WTC11 (cell line): ENCODE measurements at places on chromosomes 5 and 9. TPM values are rescaled to one million over a fixed set of nuclear protein-coding genes. Genes with fewer than 3 reads are reported as not detected.

DNA sequence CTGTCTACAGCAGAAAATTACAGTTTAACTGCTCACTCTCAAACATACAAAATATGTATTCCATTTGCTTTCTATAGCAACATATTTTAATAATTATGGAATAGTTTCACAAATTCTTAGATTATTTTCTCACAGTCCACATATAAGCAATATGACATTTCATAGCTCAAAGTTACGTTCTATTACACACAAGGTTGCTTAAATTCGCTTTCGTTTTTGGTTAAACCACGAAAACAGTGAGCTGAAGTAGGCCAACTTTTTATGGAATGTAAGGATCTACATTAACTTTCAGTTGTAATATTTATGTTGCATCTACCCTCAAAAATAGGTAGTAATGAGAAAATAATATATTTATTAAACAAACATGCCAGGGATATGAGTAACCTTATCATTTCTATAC is 966.0 kb upstream of the ACO1 start:
- no peak for DNase-seq

- no peak for DNase-seq
Observed at GRCh38 chr5:131286400-131286715, 22.5 kb downstream of the CDC42SE2 start.

DNA sequence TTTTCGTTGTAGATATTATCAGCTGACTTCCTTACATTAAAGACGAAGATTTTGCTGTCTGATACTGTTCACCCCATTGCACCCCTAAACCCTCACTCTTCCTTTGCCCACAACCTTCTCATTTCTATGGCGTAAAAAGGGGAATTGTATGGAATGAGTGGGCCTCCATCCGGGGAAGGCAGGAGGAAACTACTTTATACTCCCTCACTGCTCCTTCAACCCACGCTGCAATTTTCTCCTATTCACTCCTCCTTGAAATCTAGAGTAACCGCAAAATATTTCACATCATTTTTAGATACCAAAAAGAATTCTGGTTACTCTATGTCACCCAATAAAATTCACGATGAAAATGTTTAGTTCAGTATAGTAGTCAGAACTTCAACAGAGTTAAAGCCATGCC is 330.8 kb downstream of the DIRAS2 start:
- no peak for DNase-seq

The FOXD4L6 gene
- total RNA-seq = not detected in 3 replicates

DNA sequence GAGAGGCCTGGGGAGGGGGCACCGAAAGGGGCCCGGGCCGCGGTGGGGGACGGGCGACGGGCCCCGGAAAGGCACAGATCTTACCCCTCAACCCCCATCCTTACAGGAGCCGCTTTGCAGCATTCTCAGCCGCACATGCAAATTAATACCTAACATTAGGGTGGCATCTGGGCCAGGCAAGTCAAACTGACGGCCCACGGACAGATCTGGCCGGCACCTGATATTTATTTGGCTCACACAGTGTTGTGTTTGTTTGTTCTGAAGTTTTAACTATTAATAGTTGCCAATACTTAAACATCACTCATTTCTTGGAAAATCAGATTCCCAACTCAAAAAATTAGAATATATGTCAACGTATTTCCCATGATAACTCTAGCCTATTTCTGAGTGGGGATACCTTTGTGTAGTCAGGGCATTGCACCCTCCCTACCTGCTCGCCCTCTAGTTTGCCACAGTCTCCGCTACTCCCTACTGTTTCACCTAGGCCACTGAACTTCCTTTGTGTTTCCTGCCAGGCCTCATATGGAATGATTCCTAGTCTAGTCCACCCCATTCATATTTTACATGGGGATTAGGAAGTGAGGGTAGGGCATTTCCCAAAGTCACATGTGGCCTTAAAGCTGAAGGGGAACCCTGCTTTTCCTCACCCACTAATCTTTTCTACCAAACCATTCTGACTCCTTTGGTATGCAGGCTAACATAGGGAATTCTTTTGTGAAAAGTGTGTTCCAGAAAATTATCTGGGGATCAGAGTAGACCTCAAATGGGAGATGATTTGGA is 71.9 kb upstream of the LARP1 start:
- DNase-seq = no peak

The ENHO gene
- 26.9 to 28.3 TPM (median 27.9 TPM) in 3 replicates for total RNA-seq

DNA sequence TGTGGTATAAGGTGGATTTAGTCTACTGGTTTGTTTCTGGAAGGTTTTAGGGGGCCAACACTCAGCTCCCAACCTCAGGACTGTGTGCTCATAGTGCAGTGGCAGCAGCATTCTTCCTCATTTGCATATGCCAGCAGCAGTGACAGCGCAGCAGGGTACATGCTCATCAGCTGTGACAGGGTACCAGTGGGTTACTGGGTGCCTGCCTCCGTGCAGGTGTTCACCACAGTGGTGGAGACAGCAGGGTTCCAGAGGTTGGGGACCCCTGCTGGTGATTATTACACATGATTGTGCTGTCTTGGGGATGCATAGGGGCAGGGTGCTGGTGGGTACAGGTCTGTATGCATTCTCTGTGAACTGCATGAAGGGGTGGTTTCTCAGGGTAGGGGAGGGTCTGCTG is 45.5 kb upstream of the IFNE start:
- no peak for DNase-seq

GRCh38 chr5:111387361-111387760 is 125.0 kb downstream of the STARD4 start:
- no peak for DNase-seq

DNA sequence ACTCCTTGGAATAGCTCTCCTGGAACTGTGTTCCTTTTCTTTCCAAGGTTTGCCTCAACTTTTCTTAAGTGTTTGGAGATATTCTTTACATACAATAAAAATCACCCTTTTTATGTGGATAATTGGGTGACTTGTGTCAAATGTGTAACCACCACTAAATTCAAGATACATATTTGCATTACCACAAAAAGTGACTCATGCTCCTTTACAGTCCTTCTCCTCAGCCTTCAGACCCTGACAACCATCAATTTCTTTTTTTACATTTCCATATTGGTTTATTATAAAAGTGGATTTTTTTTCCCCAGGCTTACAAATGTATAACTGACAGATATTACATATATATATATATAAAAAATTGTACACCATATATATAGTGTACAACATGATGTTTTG is 372.0 kb upstream of the KCNN2 start:
- DNase-seq = no peak

DNA sequence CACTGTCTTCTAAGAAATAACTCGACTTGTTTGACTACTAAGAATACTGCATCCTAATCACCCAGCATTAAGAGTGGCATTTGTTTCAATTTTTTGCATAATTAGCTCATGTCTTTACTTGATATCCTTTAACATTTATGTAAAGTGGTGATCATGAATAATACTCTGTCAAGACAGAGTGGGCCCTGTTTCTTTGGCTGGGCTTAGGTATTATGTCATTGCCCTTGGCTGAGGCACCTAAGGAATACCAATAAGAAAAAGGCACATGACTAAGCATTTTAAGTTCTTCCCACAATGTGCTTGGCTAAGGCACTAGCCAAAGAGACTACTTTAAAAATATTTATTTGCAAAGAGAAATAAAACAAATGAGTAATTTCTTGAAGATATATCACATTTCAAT is 308.1 kb downstream of the CTNND2 start:
- DNase-seq = no peak

GRCh38 chr5:117594166-117594565 is 1019.5 kb upstream of the SEMA6A start:
- DNase-seq = no peak
